Activated T-helper 2 cell treated with anti-CD3 and anti-CD28 coated beads, Interferon-gamma antibody, Interleukin-2, Interleukin-4, amounts not matched to agents 10 μg/mL and 5 μg/mL and 100 μg/mL, durations not matched to agents 14 hours and 24 hours and 36 hours (primary cell): ENCODE measurements at places on chromosomes 12 and 14.

GRCh38 chr12:115583591-115583990 is 693.9 kb downstream of the MED13L start:
- no peak for DNase-seq

GRCh38 chr12:52183544-52183910 is 8.3 kb downstream of the KRT80 start:
- DNase-seq = no peak

DNA sequence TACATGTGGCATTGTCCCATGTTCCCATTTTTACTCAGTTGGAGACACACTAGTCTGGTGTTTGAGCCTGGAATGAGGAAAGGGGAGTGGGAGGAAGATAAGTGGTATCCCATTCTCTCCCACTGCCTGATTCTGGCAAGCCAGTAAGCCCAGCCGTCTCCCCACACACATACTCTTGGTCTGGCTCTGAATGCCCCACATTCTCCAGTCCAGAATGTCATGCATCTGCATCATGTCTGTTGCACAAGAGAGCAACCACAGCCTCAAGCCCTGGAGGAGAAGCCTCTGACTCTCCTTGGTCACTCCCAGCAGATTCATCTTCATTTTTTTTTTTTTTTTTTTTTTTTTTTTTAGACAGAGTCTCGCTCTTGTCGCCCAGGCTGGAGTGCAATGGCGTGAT is 48.0 kb downstream of the DRAM1 start:
- no peak for DNase-seq

DNA sequence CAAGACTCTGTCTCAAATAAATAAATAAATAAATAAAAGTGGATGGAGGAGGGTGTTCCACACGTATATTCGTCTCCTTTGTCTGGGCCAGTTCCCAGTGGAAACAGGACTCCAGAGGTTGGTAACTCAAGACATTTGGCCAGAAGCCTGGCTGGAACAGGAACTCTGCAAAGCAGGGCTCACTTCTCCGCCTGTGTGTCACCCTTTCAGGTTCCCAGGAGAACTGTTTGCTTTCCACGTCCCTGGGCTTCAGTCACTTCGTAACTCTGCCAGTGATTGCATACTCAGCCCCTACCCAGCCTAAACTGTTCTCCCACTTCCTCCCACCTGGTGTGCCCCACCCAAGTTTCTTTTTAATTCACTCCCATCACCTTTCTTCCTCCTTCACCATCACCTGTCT is 7.0 kb upstream of the UBE2N start:
- DNase-seq = no peak

GRCh38 chr12:48420039-48420775 is 52.2 kb upstream of the ANP32D start:
- DNase-seq = no peak

- DNase-seq = no peak
These were observed 160.8 kb upstream of the LMO3 start for GRCh38 chr12:16766736-16767135.

- no peak for DNase-seq
These were observed 13.0 kb upstream of the RACGAP1 start for GRCh38 chr12:50038336-50038735.

- DNase-seq = no peak
These were observed 23.6 kb downstream of the BATF start for GRCh38 chr14:75545907-75546306.

- DNase-seq = no peak
These were observed 120.0 kb downstream of the RBM19 start for GRCh38 chr12:113845900-113846674.
